ENCODE measurements at places on chromosomes 12 and 14.

DNA sequence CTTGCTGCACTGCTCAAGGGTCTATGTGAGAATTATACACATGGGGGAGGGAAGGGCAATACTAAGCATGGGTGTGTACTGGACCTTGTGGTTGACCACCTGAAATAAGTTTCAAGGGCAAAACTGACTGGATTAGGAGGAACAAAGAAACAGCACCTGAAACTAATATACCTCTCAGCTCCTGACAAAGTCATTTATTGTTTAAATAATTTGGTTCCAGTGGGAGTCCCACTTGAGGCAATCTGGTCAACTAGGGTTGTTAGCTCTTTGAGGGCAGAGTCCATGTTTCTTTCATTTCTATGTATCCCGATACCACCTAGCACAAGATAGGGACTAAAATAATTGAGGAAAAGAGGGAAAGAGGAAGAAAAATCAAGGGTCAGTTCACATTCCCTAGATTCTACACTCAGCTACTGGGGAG, 45.5 kb downstream of the STXBP6 start:
- no peak for DNase-seq

- DNase-seq, result no peak
These were observed 30.0 kb downstream of the GALNT4 start for GRCh38 chr12:89494411-89495231.

- DNase-seq, result no peak
These were observed 268.2 kb upstream of the ATP2B1 start for GRCh38 chr12:89976866-89977265.

DNA sequence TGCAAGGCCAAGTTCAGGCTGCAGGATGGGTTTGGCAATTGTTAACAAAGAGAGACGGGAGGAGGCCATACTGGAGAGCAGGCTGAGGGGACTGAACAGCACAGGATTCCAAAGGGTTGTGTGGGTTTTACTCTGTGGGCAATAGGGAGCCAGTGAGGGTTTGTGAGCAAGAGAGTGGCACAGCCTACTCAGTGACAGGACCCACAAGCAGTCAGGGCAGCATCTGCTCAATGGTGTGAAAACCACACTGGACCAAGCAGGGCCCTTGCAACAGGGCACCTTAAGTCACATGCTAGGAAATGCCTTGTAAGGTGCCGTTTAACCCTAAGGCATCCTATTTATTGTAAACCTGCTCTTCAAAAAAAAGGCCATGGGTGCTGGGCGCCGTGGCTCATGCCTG, 22.0 kb downstream of the SYNE3 start:
- no peak for DNase-seq

GRCh38 chr14:53153702-53154112, 584 bp upstream of the DDHD1 start:
- no peak for DNase-seq

- no peak for DNase-seq
These were observed 111.8 kb upstream of the DIO2 start for GRCh38 chr14:80323038-80323665.

DNA sequence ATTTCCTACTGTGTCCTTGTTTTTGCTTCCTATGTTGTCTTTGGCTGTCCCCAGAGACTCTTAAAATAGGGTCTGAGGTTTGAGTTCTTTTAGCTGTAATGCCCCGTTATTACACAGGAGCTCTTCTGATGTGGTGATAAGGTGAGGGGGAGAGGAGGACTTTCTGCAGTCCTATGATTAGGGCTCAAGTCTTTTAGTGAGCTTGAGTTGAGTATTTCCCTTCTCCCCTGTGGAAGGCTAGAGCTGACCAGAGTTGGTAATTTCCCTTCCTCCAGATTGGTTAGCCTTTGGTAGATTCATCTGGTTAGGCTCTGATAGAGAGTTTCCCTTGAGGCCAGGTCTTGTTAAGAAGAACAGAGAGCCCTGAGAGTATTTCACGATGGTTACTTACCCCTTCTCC, 4.3 kb upstream of the HIF1A start:
- no peak for DNase-seq

GRCh38 chr14:86604561-86604960, 1074.6 kb downstream of the FLRT2 start:
- no peak for DNase-seq

- no peak for DNase-seq
These were observed 26.8 kb upstream of the CLIP1 start for GRCh38 chr12:122449317-122449716.

GRCh38 chr14:90976101-90976500, 84.3 kb downstream of the RPS6KA5 start:
- no peak for DNase-seq

DNA sequence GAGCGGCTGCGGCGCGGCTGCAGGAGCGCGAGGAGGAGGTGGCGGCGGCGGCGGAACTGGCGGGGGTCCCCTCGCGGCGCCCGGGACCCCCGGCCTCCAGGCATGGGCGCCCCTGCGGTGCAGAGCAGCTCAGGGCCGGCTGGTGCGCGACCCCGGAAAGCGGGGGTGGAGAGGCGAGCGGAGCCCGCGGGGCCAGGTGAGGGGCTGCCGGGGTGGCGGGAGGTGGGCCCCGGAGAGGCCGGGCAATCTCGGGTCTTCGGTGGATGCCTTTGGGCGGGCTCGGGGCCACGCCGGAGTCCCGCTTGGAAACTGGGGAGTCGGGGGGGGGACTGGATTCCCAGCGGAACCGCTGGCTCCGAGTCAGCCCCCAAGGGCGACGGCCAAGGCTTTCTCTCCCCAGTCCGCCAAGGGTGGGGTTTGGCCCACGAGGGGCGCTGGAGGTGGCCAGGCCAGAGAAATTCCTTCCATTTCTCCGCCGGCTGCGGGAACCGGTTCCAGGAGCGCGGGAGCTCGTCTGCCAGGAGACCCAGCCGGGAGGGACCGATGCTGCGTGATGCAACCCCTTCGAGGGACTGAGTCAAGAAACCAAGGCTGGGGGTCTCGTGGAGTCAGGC, 13.9 kb upstream of the NR4A1 start:
- no peak for DNase-seq

- DNase-seq, result no peak
These were observed 59.9 kb downstream of the ACSS3 start for GRCh38 chr12:81137801-81138200.

DNA sequence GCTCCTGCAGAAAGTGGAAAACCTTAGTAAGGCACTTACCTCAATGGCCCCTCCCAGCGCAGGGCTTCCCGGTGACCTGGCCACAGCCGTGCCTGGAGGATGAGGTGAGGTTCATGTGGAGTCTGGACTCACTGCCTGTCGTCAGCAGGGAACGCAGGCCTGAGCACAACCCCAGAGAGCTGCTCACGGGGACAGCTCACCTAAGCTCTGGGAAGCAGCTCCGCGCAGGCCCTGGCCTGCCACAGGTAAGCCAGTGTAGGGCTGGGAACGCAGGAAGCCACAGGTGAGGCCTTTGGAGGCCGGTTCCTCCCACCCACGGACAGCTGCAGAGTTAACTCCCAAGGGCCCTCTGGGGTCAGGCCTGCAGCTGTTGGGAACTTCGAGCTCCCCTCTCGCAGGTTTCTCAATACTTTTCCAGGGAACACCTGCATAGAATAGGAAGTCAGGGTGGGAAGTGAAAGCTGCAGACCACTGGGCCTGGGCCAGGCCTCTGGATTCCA, 32.7 kb downstream of the ANAPC7 start:
- peak; percentile 11 for DNase-seq

DNA sequence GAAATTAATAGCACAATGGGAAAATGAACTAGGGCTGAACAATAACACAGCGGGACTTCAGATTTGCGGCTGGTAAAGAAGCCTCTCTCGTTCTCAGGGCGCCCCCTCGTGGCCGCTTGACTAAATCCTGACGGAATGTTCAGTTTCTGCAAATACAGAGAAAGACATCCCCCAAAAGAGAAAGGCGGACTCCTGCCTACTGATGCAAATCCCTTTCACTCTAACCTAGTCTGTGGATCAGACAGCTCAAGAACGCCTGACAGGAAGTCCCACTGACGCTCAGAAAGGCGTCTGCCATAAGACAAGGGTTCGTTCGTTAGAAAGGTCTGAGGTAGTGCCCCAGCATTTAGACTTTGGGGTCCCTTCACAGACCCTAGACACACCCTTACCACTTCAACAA, 2.5 kb downstream of the NUAK1 start:
- peak; percentile 75 for DNase-seq

- DNase-seq, result no peak
These were observed 26.0 kb downstream of the HSPB8 start for GRCh38 chr12:119204671-119205285.

GRCh38 chr12:114371733-114372132, 34.2 kb downstream of the TBX5 start:
- DNase-seq, result no peak

- no peak for DNase-seq
These were observed at the start of gene CLEC2B for GRCh38 chr12:9869307-9870161. Gene CLEC2B (minus strand): TSS chr12:9869354.

DNA sequence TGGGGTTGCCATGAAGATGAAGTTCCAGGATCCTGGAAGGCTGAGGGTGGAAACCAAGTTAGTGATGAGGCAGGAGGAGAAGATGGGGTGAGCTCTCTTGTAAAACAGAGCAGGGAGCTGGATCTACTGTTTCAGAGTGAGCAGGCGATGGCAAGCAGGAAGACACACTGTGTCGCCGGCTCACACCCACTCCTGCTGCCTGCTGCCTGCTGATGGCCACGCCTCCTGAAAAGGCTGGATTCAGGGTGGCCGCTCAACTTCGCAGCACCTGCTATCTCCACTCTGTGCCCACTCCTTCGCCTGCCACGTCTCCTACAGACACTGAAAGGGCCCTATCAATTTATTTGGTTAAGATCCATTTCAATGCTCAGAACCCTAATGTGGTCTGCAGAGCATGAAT, 96.1 kb downstream of the RBM19 start:
- no peak for DNase-seq

GRCh38 chr12:45959728-45960127, 30.6 kb downstream of the SCAF11 start:
- no peak for DNase-seq

GRCh38 chr12:76113800-76114757, 29.6 kb upstream of the NAP1L1 start:
- DNase-seq, result no peak

GRCh38 chr12:59403259-59403932, 192.4 kb upstream of the SLC16A7 start:
- DNase-seq, result peak; percentile 12

DNA sequence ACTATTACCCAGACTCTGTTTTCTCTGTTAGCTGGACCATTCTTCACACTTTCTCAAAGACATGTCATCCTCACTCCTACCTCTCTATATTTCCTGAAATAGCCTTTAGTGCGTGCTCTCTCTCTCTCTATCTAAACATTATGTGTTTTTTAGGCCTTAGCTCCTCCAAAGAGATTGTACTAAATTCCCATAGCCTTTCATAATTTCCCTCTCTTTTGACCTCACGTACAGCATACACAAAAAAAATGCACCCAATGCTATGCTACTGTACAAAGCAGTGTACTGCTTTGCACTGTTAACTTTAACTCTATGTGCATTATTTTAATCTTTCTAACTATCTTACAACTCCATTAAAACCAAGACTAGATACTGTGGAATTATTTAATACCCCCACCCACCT, 288.4 kb downstream of the DAD1 start:
- DNase-seq, result no peak

DNA sequence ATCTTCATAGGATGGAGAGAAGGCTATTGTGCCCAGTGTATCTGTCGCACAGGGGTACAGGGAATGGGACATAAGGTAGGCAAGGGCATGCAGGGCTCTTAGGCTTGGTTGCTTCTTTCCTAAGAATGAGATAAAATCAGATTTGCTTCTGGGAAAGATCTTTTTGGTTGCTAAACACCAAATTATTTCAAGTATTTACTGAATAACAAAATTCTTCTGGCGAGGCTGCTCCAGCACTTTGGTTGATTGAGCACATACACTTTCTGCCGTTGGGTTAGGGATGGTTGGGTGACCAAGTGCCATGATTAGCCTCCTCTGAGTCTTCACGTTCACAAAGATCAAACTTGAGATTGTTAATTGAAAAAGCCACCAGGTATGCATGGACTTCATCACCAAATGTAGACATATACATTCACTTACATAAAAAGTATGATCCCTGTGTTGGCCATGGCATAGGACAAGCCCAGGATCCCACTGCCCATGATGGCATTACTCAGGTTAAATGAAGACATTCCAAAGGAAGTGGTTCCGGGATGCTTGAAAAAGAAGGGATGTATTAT, 38.2 kb downstream of the SLC38A4 start:
- DNase-seq, result no peak

- DNase-seq, result no peak
These were observed 7.7 kb upstream of the PLEKHH1 start for GRCh38 chr14:67525389-67525788.

DNA sequence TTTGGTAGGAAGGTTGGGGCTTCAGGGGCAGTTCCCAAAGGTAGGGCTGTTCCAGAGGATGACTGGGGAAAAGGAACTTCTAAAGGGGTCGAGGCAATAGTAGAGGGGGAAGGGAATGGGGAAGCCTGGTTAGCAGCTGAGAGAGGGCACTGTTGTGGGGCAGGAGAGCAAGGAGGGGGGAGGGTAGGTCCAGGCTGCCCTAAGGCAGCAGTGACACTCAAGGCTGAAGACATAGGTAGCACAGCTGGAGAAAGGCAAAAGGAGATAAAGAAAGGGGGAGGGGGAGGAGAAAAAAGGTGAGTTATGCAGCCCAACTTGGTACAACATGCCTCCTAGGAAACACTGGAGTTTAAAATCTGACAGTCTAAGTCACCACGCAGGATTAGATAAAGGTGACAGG, 3.9 kb downstream of the NACA start:
- no peak for DNase-seq

- no peak for DNase-seq
These were observed 3.4 kb upstream of the PPM1A start for GRCh38 chr14:60245380-60246177.

DNA sequence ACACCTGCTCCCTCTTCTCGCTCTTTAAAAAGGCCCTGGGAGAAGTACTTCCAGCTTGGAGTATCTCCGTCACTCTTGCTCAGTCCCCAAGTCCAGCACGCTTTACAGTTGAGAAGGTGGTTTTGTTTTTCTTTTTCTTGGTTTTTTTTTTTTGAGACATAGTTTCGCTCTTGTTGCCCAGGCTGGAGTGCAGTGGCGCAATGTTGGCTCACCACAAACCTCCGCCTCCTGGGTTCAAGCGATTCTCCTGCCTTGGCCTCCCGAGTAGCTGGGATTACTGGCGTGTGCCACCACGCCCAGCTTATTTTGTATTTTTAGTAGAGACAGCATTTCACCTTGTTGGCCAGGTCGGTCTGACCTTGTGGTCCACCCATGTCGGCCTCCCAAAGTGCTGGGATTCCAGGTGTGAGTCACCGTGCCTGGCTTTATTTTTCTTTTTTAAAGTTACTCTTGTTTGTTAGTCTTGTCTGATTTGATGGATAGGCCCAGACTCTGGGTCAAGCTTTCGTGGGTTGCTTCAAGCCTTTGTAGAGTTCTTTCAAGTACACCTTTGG, 1.9 kb downstream of the TDRD9 start:
- DNase-seq, result no peak

GRCh38 chr14:85613496-85613895, 83.6 kb downstream of the FLRT2 start:
- DNase-seq, result no peak

DNA sequence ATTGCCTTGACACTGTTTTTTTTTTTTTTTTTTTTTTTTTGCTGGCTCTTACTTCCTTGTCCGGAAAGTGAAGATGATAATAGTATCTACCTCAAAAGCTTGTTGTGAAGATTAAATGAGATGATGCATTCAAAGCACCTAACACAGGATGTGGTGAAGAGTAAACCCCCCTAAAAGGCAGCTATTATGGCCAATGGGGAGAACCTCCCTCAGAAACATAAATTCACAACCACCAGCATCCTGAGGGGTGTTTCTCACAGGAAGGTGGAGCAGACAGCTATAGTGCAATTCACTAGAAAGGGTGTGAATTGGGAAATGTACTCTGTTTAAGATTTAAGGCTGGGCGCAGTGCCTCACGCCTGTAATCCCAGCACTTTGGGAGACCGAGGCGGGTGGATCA, 85.4 kb upstream of the CRY1 start:
- no peak for DNase-seq

- no peak for DNase-seq
These were observed 79.7 kb upstream of the DIO3 start for GRCh38 chr14:101481557-101481956.
